Natural killer cell treated with Interleukin-12 subunit alpha and Interleukin-12 subunit beta and Interleukin-15 and Interleukin-18, amount 100 ng/mL, for 72 hours (primary cell): ENCODE measurements at places on chromosomes 12 and 14.

GRCh38 chr12:49314811-49315210, 8.2 kb upstream of the TROAP start:
- DNase-seq: no peak

GRCh38 chr12:79881351-79881750, 53.5 kb downstream of the PPP1R12A start:
- no peak for DNase-seq

DNA sequence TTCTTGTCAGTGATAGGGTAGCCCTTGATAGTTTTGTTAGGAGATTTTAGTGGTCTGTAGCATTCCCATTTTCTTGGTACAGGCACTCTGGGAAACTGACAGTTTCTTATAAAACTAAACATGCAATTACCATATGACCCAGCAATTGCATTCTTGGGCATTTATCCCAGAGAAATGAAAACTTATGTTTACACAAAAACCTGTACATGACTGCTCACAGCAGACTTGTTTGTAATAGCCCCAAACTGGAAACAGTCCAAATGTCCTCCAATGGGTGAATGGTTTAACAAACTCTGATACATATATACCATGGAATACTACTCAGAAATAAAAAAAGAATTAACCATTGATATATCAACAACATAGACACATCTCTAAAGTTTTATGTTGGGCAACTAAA, 75.5 kb downstream of the BORCS5 start:
- DNase-seq: no peak

GRCh38 chr14:96194657-96195431, 9.8 kb upstream of the BDKRB2 start:
- no peak for DNase-seq

DNA sequence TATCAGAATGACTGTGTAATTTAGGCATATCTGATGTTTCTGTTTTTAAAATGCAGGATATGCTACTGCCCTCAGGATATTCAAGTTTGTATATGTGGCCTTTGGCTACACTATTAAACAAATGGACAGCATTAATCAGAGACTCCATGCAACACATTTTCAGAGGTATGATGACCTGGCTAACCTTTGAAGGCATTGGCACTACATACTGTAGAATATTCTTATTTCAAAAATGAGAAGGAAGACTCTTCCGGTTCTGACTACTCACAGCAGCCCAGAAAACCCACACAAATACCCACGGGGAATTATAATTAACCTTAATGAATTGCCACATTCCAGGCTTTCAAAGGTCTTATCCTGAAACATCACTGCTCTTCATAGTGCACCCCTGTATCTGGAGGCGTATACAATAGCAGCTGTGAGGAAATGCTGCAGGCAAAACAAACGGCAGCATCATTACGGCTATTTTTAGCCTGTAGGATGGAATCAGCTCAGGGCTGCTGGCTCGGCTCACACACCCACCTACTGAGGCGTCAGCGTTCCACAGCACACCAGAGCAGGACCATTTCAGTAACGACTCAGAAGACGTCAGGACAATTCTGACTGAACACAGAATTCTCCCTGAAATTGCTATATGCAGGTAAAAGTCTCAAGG, 648.5 kb downstream of the RPS29 start:
- no peak for DNase-seq

GRCh38 chr14:50806241-50806933, 24.6 kb downstream of the NIN start:
- DNase-seq: no peak
